NCI-H774 (cell line): ENCODE measurements at places on chromosomes 3 and 15.

DNA sequence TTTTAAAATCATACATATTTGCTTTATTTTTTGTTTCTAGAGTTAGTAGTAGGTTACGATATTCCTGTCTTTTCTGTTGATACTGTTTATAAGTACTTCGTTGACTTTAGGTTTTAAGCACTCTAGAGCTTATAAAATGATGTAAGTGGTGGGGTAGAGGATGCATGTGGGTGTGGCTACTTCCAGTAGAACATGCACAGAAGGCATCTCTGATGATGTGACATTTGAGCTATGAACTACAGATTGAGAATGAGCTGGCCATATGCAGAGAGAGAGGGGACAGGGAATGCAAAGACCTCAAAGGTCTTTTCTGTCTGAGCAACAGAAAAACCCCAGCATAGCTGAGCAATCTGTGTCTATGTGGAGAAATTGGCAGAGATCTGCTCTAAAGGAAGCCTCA, 233.9 kb upstream of the STAC start:
- DNase-seq = no peak

DNA sequence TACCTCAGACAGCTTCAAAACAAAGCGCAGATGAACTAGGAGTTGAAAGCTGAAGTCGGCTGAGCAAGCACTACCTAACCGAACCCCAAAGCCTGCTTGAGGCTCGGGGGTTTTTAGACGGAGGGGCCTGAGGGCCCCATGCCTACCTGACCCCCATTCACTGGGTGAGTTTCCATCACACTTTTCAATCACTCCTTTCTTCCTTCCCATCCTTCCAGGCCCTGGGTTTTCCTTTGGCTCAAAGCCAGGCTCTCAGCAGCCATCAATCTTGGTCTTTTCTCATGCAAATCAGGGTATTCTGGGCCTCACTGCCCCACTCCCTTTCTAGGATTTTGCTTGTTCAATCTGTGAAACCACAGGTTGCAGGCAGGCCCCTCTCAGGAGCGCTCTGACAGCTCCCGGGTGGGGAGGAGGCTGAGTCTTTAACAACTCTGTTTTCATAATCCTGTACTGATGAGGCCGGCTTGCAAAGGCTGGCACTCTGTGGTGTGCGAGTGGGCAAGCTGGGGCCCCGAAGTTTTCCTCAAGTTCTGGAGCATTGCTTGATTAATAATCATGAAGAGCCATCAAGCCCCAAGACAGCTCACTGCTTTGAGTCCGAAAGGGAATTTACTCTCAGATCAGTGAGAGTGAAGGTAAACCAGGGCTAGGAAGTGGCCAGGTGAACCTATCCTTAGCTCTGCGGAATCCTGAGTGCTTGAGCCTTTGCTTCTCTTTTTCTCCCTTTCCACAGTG, 97.6 kb downstream of the FRMD4B start:
- DNase-seq = no peak

DNA sequence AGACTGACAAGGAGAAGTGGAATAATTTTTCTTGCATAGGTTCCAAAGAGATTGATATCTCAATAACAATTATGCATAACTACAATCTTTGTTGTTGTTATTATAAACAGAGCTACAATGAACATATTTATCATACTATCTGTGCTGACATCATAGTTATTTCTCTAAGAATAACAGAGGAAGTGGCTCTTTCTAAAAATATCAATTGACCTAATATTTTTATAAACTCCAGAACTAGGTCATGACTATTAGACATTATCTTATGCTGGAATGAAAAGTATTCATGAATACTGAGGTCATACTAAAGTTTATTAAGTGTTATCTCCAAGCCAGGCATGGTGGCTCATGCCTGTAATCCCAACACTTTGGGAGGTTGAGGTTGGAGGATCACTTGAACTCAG, 114.1 kb downstream of the DCLK3 start:
- DNase-seq = no peak

DNA sequence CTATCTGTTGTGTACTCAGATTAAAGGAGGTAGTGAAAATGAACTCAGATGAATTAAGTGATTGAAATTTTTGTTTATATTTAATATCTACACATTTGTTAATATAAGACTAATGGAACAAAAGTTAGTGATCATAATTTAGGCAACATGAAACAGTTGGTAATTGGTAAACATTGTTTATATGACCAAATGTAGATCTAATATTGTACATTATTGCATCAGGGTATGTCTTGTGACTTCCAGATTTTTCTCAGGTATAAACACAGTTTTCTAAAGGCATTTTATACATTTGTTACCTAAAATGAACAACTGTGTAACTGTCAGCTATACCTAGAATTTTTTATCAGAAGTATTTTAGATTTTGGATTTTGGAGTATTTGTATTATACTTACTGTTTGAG, 14.8 kb downstream of the GMPS start:
- no peak for DNase-seq

GRCh38 chr3:80234706-80235105, 466.9 kb upstream of the ROBO1 start:
- DNase-seq = no peak

GRCh38 chr15:77836121-77836692, 203.5 kb upstream of the LINGO1 start:
- DNase-seq = no peak

GRCh38 chr3:133443649-133444422, 44.0 kb downstream of the BFSP2 start:
- DNase-seq = peak; percentile 86

GRCh38 chr15:74519311-74519710, 21.7 kb upstream of the ARID3B start:
- DNase-seq = no peak

DNA sequence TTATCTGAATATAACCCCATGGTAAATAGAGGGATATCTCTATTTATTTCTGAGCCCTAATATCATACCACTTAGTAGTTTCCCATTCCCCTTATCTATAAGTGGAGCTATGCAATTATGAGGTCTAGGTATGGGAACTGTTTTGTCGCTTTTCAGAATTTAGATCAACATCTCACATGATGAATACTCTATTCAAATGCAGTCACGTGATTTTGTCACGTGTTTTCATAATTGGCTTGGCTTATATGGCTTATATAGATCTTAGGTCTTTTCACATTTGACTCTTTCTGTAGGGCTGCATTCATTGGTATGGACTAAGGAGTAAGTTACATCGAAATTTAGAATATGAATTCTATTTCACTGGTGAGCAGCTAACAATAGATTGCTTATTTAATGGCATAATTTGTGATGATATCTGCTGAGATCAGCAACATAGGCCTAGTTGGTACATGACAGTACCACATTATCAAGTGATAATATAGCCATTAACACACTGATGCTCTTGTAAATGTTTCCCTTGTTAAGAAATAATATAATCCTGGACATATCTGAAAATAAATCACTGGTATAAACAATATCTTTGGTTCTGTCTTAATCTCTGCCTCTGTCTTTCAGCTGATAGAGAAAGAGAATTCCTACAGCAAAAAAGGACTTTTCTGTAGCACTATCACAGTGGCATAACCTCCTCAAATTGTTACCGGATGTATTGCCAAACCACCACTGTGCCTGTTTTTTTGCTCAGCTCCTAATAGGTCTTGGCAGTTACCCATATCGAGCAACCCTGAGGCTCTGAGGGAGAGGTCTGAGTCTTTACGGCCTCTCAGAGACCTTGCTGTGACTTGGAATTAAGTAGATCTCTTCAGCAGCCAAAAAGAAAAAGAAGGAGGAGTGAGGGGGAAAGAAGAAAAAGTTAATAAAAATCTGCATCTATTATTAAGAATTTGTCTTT, 357.1 kb downstream of the ZPLD1 start:
- no peak for DNase-seq

- DNase-seq = peak; percentile 65
Measured at GRCh38 chr3:170418422-170419398, at the start of gene CLDN11. TSS of gene CLDN11 (plus strand) at chr3:170418868. CDS start at chr3:170419067, 199 bp downstream.

DNA sequence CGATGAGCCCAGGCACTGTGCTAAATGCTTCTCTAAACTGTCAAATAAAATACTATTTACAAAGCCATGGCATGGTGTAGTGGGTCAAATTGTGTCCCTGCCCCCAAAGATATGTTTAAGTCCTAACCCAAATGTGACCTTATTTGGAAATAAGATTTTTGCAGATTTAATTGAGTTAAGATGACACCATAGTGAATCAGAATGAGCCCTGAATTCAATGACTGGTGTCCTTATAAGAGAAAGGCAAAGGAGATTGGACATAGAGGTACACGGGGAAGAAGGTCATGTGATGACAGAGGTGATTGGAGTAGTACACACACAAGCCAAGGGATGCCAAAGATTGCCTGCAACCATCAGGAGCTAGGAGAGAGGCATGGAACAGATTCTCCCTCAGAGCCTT, 121.6 kb upstream of the VEPH1 start:
- DNase-seq = no peak

DNA sequence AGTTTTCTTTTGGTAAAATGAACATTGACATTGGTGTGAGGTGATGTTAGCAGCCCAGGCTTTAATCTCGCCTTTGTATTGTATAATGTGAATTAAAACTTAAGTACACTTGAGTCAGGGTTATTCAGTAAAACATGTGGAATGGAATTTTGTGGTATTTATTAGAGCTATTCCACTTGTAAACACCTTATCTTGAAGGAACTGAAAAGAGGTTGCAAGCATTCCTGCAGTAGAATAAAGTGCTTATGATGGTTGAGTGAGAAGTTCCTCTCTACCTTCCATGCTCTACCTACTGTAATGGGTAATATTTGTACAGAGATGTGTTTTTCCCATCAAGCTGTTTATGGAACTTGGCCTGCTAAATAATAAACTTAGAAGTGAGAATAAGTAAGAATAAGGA, 36.1 kb downstream of the HMG20A start:
- no peak for DNase-seq

GRCh38 chr15:84775867-84776449, 27.6 kb downstream of the ZNF592 start:
- DNase-seq = no peak

- no peak for DNase-seq
Measured at GRCh38 chr3:194586836-194587235, 46.4 kb downstream of the TMEM44 start.

DNA sequence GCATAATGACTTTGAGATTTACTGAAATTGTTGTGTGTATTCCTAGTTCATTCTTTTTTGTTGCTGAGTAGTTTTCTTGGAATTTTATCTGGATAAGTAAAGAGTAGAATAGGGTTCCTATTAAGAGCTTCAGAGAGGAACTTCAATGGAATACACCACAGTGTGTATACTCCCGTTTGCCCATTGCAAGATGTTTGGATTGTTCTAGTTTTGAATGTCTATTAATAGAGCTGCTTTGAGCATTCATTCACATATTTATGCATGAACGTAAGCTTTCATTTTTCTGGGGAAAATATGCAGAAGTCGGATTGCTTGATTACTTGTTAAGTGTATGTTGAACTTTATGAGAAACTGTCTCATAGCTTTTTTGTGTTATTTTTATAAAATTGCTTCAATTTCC, 580.5 kb downstream of the OTOL1 start:
- DNase-seq = no peak
